ENCODE measurements at places on chromosomes 3 and 15.

DNA sequence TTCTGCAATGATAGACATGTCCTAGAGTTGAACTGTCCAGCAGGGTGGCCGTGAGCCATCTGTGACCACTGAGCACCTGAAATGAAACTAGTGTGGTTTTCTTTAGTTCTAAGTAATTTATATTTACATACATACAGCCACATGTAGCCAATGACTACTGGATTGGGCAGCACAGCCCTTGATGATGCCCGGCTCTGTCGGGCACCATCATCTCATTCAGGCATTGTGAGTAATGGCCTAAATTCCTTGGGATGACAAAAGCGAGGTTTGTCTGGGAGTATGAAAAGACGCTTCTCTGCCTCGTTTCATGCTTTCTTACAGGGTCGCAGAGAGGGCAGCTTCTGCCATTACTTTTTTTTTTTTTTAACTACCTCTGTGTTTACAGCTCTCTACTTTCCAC lies 251.9 kb upstream of the HES1 start:
- DNase-seq: no peak

DNA sequence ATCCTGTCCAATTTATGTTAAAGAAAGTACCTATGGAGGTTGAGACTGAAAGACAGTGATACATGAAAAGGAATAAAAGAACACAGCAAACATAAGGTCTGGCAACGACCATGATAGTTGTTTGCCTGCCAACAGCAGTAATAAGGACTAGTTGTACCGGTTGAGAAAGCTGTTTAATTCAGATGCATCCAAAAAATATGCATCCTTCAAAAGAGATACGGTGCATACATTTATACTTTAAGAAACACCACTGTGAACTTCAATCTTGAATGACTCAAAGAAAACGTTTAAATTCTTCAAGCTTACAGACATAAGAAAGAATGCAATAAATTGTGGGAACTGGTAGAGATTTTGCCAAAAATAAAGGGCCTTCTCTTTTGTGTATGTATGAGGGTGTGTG lies 492.1 kb downstream of the NLGN1 start:
- no peak for DNase-seq

- no peak for DNase-seq
These were observed 117.2 kb upstream of the KCNMB2 start for GRCh38 chr3:178419071-178419470.

DNA sequence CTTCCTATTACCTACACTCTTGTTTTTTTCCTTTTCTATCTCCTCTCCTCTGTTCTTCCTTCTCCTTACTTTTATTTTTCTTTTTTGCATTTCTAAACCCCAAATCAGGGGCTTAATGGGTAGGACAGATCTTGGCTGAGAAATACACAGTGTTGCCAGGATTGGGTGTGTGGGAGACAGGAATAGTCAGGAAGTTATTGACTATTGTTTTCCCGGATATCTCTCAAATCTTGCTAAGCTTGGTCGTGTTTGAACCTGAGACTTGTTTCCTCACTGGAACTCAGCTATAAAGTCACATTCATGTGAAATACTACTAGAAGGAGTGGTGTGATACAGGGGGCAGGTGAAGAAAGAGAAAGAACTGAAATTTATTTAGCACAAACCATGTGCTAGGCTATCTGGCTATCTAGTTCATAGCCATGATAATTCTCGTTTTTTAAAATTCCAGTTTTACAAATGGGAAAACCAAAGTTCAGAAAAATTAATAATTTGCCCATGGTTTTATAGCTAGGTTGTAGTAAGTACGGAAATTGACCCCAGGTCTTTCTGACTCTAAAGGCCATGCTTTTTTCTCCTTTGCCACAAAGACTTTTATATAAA lies 343.2 kb upstream of the UMPS start:
- DNase-seq: no peak

GRCh38 chr3:134302674-134303073 lies 52.0 kb upstream of the RYK start:
- DNase-seq: no peak

- no peak for DNase-seq
These were observed 631 bp upstream of the MFGE8 start for GRCh38 chr15:88913850-88914169.

DNA sequence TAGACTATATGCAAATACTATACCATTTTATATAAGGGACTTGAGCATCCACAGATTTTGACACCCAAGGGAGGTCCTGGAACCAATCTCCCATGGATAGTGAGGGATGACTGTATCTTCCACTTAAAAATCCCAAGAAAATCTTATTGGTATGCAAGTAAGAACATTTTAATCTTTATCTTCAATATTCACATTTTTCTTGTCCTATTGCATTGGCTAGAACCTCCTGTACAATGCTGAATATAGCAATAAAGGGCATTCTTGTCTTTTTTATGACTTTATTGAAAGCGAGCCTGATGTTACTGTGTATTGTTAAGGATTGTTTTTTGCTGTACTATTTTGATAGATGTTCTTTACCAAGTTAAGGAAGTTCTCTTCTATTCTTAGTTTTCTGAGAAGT lies 36.9 kb downstream of the MYLK start:
- no peak for DNase-seq

DNA sequence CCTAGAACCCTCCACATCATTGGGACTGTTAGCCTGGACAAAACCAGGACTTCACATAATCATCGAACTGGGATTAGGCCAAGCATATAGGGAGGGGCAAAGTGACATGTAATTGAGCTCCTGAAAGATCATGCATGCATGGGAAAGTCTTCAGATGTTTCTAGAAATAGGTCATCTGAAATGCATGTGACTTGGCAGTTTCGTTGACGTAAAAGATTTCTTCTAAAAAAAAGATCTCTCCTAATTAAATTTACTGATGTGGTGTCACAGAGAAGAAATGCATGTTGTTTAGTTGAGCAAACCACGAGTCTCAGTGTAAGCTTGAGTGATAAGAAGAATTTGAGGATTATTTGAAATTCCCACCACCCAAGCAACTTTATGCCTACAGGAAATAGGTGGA lies 70.0 kb upstream of the LIMD1 start:
- DNase-seq: peak; percentile 74

DNA sequence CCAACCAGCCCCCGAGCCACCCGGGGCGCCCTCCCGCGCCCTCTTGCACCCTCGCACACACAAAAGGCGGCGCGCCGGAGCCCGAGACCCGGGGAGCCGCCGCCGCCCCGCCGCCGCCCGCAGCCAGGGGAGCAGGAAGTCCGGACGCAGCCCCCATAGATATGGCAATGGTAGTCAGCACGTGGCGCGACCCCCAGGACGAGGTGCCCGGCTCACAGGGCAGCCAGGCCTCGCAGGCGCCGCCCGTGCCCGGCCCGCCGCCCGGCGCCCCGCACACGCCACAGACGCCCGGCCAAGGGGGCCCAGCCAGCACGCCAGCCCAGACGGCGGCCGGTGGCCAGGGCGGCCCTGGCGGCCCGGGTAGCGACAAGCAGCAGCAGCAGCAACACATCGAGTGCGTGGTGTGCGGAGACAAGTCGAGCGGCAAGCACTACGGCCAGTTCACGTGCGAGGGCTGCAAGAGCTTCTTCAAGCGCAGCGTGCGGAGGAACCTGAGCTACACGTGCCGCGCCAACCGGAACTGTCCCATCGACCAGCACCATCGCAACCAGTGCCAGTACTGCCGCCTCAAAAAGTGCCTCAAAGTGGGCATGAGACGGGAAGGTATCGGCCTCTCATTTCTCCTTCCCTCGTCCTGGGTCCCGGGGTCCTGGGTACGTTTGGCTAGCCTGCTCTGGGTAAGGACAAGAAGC lies 1.6 kb downstream of the NR2F2 start:
- no peak for DNase-seq

DNA sequence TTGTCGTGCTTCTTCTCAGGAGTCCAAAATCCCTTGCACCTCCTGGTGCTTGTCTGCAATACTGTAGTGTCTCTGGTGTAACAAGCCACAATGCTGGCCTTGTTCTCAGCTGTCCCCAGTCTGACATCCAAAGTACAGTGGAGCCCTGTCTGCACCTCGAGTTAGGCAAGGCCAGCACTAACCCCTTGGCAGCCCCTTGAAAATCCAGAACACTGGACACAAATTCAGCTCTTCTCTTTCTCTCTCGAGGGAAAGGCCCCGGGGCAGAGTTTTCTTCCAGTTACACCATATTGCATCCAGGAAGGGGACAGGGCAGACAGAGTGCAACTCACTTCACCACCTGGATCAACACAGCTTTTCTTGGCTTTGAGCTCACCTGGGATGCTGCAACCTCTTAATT lies 91.3 kb upstream of the ATP10A start:
- peak; percentile 8 for DNase-seq

- DNase-seq: no peak
These were observed 31.8 kb downstream of the MGA start for GRCh38 chr15:41692049-41692448.

- no peak for DNase-seq
These were observed 13.2 kb downstream of the TM4SF4 start for GRCh38 chr3:149487598-149488197.

- DNase-seq: no peak
These were observed 1.1 kb downstream of the TMED3 start for GRCh38 chr15:79311901-79312553.

GRCh38 chr3:128473180-128473519 lies 6.5 kb upstream of the DNAJB8 start:
- DNase-seq: no peak

DNA sequence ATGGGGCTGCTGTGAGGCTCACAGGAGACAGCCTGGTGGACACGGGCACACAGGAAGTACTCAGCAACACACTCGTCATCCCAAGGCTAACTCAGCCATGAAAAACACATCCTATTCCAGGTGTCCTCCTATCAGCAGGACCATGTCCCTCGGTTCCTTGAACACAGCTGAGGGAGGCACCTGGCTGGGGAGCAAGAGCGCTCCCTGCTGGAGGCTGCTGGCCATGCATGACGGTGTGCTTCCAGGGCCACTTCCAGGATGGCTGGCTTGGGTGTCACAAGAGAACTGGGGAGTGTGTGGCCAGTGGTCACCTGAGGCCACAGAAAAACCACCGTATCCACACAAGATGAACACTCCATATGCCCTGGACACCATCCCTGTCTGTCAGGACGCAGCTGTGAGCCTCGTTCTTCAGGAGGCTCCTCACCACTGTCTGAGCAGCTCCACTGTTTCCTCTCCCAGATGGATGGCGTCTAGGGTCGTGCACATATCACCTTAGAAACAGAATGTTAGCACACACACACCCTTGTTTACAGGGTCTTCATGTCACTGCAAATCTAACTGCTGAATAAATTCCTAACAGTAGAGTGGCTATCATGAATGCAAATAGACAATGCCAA lies 31.0 kb downstream of the POC1A start:
- peak; percentile 6 for DNase-seq

GRCh38 chr15:39113741-39114140 lies 467.1 kb upstream of the THBS1 start:
- DNase-seq: no peak

DNA sequence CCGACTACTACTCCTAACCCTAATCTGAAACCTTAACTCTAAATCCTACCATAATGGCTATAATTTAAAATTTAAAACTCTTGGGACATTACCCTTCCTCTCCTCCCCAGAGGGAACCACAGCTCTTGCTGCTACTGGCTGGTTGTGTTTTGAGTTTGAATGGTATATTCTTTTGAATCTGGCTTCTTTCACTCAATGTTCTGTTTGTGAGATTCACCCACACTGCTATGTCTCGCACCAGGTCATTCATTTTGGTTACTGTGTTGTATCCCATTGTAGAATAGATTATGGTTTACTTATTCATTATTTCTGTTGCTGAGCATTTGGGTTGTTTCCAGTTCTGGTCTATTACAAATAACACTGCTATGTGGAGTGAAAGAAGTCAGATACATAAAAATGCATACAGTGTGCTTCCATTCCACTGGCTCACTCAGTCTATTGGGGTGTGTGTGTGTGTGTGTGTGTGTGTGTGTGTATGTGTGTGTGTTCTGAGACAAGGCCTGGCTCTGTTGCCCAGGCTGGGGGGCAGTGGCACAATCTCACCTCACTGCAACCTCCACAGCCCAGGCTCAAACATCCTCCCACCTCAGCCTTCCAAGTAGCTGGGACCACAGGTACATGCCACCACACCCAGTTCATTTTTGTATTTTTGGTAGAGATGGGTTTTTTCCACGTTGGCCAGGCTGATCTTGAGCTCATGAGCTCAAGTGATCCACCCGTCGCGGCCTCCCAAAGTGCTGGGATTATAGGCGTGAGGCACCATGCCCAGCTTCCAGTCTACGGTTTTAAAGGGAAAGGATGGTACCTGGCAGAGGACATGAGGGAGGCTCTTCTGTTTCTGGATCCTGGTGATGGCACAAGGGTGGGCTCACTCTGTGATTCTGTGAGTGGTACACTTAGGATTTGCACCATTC lies 19.2 kb upstream of the SYNM start:
- DNase-seq: no peak

DNA sequence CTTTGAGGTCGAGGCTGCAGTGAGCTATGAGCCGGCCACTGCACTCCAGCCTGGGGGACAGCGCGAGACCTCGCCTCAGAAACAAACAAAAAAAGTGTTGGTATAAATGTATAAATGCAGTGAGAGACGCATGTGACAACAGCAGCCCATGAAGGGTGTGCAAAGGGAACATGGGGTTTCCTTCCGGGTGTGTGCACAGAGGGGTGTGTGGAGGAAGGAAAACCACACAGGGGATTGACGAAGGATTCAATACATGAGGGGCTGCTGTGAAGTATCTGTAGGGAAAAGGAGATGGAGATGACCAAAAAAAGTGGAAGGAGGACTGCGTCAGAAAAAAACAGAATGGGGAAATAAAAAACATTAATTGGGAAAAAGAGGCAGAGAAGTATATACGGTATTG lies 1.1 kb downstream of the MTFMT start:
- no peak for DNase-seq

DNA sequence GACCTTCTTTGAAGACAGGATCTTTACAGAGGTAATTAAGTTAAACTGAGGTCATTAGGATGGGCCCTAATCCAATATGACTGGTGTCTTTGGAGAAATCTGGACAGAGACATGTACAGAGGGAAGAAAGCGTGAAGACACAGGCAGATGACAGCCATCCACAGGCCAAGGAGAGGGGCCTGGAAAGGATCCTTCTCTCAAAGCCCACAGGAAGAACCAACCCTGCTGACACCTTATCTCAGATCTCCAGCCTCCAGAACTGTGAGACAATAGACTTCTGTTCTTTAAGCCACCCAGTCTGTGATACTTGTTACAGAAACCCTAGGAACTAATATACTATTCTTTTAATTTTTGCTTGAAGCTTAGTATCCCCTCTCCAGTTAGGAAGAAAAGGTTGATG lies 74.2 kb downstream of the WDR76 start:
- no peak for DNase-seq

Measured in retinal pigment epithelial cell (primary cell).